Thyroid gland (tissue), 4 donors: ENCODE measurements at places on chromosomes 16 and 17. TPM values are rescaled to one million over a fixed set of nuclear protein-coding genes. Genes with fewer than 3 reads are reported as not detected.

Gene TUFM
- 95.7 TPM for total RNA-seq

Gene MT1H
- 179 TPM for total RNA-seq

Gene MOSMO
- 18.5 TPM for total RNA-seq

Gene GRB7
- 7.4 TPM for total RNA-seq

Gene TP53TG3F
- not detected for total RNA-seq

Gene CDRT15
- not detected for total RNA-seq

Gene NPIPA2
- total RNA-seq: 1.2 TPM

Gene KRTAP9-2
- total RNA-seq: not detected

GRCh38 chr17:48100160-48100559 is 1.1 kb downstream of the CBX1 start:
- peaks cover 11% of the 10 kb centered on the region for H3K4me1 ChIP-seq
- H3K36me3 ChIP-seq: no peaks in the 10 kb centered on the region
- DNase-seq: no peak
- H3K27ac ChIP-seq: peak overlapping the region; percentile 91
- peak overlapping the region; percentile 98 for H3K4me3 ChIP-seq

DNA sequence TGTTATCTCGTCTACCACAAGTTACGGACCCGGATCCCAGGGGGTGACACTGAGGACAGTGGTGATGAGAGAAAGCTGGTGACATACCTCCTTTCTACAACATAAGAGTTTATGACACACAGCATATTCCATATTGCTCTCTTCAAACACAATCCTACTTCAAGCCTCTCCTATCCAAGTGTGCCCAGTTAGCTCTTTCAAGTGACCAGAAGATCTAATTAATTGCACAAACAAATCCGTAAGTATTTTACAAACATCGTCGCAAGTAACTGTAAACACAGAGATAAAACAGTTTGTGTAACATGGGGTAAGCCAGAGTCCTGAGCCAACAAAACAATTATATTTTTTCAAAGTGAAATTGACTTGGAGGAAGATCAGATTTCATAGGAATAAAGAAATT is 235.0 kb downstream of the CHD9NB start:
- no peaks in the 10 kb centered on the region for H3K27me3 ChIP-seq
- H3K4me3 ChIP-seq: no peak overlapping the region
- no peak for DNase-seq
- no peaks in the 10 kb centered on the region for H3K36me3 ChIP-seq
- no peaks in the 10 kb centered on the region for H3K4me1 ChIP-seq
- H3K27ac ChIP-seq: no peak overlapping the region

GRCh38 chr17:4204710-4205173 is 59.0 kb downstream of the ANKFY1 start:
- DNase-seq: peak; percentile 27
- H3K4me1 ChIP-seq: peaks cover 11% of the 10 kb centered on the region
- no peaks in the 10 kb centered on the region for H3K27me3 ChIP-seq

- no peak overlapping the region for H3K4me3 ChIP-seq
- H3K27me3 ChIP-seq: peaks cover 22% of the 10 kb centered on the region
- H3K36me3 ChIP-seq: no peaks in the 10 kb centered on the region
- H3K27ac ChIP-seq: no peak overlapping the region
- DNase-seq: no peak
- H3K4me1 ChIP-seq: peaks cover 11% of the 10 kb centered on the region
Observed at GRCh38 chr17:52157603-52158449, 688 bp downstream of the CA10 start.

DNA sequence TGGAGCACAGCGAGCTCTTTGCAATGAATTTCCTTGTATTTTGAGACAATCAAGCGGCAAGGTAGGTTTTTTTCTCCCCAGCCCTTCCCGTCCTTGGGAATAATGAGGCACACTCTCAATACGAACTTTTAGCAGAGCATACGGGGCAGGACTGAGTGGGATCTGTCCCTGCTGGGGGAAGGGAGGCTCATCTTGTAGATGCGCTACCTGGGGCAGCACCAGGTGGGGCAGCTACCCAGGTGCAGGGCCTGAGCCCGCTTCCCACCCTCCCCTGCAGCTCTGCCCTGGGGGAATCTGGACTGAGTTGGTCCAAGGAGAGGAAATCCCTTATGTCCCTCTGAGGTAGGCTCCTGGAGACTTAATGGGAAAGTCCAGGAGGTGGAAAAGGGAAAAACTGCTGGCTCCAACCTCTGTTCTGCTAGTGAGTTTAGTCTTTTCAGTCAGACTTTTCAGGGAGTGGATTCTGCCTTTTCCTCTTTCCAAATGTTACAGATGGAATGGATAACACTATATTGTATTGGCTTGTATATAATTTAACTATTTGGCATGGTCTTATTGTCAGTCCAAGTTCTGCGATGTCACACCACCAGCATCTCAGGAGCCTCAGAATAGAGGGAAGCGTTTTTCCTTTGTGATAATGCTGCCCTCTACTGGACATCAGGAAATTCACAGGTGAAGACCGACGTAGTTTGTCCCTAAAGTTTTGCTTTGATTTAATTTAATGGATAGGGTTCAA is 9.6 kb upstream of the CES1 start:
- no peaks in the 10 kb centered on the region for H3K36me3 ChIP-seq
- H3K27ac ChIP-seq: no peak overlapping the region
- no peak overlapping the region for H3K4me3 ChIP-seq
- DNase-seq: peak; percentile 3
- H3K27me3 ChIP-seq: no peaks in the 10 kb centered on the region

- no peak overlapping the region for H3K27ac ChIP-seq
- no peaks in the 10 kb centered on the region for H3K27me3 ChIP-seq
- no peak overlapping the region for H3K4me3 ChIP-seq
- H3K36me3 ChIP-seq: no peaks in the 10 kb centered on the region
- no peak for DNase-seq
Observed at GRCh38 chr16:75112734-75113491, 3.7 kb downstream of the LDHD start.

DNA sequence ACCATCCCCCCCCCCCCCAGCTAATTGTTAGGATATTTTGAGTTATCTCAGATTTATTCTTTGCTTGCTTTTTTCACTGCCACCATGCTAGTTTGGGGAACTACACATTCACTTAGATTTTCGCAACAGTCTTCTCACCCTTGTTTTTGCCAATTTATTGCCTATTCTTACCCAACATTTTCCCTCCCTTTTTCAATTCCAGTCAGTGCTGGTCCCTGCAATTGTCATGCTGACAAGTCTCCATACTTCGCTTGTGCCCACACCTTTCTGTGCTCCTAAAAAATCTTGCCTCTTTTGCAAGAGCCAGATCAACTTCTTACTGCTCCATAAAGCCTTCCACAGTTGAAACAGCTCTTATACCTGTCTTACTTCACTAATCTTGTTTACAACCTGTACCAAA is 16.3 kb downstream of the TNRC6A start:
- no peaks in the 10 kb centered on the region for H3K27me3 ChIP-seq
- no peak overlapping the region for H3K4me3 ChIP-seq
- H3K4me1 ChIP-seq: peaks cover 34% of the 10 kb centered on the region

DNA sequence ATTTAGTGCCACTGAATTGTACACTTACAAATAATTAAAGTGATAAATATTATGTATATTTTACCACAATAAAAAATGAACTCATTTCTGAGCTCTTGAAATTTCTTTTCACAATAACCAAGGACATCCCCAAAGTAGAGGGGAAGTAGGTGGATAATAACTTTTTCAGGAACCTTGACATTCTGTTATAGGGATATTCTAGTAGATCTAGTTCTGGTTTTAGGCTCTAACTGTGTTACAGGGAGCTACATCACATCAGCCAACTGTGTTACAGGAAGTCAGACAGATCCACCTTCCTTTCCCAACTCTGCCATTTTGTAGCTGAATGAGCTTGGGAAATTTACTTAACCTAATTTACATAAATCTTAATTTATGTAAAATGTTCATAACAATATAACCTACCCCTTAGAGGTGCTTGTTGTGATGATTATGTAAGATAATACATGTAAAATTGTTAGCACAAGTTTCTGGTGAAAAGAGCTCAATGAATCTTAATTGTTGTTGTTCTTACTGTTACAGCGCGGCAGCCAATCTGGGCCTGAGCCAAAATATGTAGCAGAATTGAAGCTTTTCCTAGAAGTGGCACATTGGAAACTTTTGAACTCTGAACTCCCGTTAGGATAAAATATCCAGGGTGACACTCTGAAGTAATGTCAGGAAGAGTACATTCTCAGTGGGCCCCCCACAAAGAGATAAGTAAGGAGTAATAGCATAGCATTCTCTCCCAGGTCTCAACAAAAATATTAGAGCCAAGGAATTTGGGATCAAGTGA is 169.8 kb downstream of the AATF start:
- H3K4me1 ChIP-seq: peaks cover 15% of the 10 kb centered on the region
- H3K4me3 ChIP-seq: no peak overlapping the region
- H3K27me3 ChIP-seq: no peaks in the 10 kb centered on the region
- no peak overlapping the region for H3K27ac ChIP-seq
- DNase-seq: peak; percentile 9

DNA sequence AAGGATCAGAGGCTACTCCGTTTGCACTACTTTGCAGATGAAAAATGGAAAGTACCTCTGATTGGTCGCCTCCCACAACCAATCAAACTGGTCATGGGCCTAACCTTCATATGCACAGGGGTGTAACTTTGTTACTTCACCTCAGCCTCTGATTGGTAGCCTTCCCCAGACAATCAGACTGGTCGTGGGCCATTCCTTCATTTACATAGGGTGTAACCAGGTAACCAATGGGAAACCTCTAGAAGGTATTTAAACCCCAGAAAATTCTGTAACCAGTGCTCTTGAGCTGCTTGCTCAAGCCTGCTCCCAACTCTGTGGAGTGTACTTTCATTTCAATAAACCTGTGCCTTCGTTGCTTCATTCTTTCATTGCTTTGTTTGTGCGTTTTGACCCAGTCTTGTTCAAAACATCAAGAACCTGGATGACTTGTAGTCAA is 39.2 kb upstream of the USP22 start:
- H3K4me3 ChIP-seq: no peak overlapping the region
- H3K27ac ChIP-seq: no peak overlapping the region

- no peak overlapping the region for H3K4me3 ChIP-seq
- no peaks in the 10 kb centered on the region for H3K27me3 ChIP-seq
- H3K36me3 ChIP-seq: no peaks in the 10 kb centered on the region
- DNase-seq: no peak
- H3K4me1 ChIP-seq: no peaks in the 10 kb centered on the region
- H3K27ac ChIP-seq: no peak overlapping the region
Observed at GRCh38 chr16:30797670-30798309, 10.8 kb upstream of the ZNF629 start.

- no peak for DNase-seq
- H3K4me3 ChIP-seq: no peak overlapping the region
- H3K4me1 ChIP-seq: no peaks in the 10 kb centered on the region
- no peaks in the 10 kb centered on the region for H3K27me3 ChIP-seq
Observed at GRCh38 chr17:72699545-72699944, 392.9 kb downstream of the SLC39A11 start.

GRCh38 chr17:62188713-62189112 is 123.6 kb upstream of the MED13 start:
- H3K4me3 ChIP-seq: no peak overlapping the region
- no peaks in the 10 kb centered on the region for H3K27me3 ChIP-seq
- no peak for DNase-seq
- no peaks in the 10 kb centered on the region for H3K36me3 ChIP-seq
- H3K4me1 ChIP-seq: no peaks in the 10 kb centered on the region

DNA sequence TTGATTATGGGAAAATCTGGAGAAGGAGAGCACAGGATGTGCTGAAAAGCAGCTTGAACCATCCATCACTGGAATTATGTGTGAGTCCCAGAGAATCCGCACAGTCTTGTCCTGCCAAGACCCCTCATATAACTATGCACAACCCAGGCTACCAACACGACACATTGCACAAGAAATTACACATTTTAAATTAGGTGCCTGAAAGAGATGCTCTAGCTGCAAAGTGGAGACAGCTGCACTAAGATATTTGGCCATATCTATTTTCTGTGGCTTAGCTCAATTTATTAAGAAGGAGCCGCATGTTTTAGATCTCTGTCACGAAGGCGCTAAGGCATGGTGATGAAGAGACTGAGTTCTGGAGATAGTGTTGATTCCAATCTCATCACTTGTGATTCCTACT is 1308.4 kb downstream of the CDH8 start:
- H3K27ac ChIP-seq: no peak overlapping the region
- no peak overlapping the region for H3K4me3 ChIP-seq
- no peaks in the 10 kb centered on the region for H3K36me3 ChIP-seq

GRCh38 chr17:77474292-77474988 is 333.7 kb downstream of the SEC14L1 start:
- H3K27ac ChIP-seq: no peak overlapping the region
- H3K36me3 ChIP-seq: no peaks in the 10 kb centered on the region
- H3K4me3 ChIP-seq: no peak overlapping the region
- H3K27me3 ChIP-seq: no peaks in the 10 kb centered on the region
- no peak for DNase-seq

DNA sequence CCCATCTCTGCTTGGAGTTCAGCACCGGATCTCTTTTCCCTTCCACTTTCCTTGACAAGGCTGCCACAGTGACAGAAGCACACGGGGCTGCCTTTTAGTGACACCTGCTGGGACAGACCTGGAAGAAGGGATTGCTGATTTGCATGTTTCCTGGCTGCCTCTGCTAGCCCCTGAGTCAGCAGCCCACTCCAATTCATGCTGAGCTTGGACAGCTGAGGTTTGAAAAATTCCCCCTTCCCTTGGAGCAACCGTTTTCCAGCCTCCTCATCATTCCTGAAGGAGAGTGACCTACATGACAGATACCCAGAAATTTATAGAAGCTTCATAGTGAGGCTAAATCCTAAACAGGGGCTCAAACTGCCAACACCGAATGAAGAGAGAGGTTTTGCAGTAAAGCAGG is 18.8 kb upstream of the RBL2 start:
- H3K27me3 ChIP-seq: no peaks in the 10 kb centered on the region
- H3K4me1 ChIP-seq: no peaks in the 10 kb centered on the region
- H3K4me3 ChIP-seq: no peak overlapping the region

GRCh38 chr16:85037050-85037410 is 9.4 kb downstream of the KIAA0513 start:
- H3K27me3 ChIP-seq: no peaks in the 10 kb centered on the region
- no peak overlapping the region for H3K27ac ChIP-seq
- H3K4me3 ChIP-seq: no peak overlapping the region
- H3K4me1 ChIP-seq: no peaks in the 10 kb centered on the region
- DNase-seq: no peak
- H3K36me3 ChIP-seq: no peaks in the 10 kb centered on the region

- H3K27ac ChIP-seq: no peak overlapping the region
- H3K4me3 ChIP-seq: no peak overlapping the region
- peaks cover 4% of the 10 kb centered on the region for H3K4me1 ChIP-seq
- H3K36me3 ChIP-seq: peaks cover 17% of the 10 kb centered on the region
Observed at GRCh38 chr17:1058423-1059130, 61.6 kb downstream of the TIMM22 start.
